Anterior cingulate cortex (tissue), 58 donors: ENCODE measurements at places on chromosomes 13 and 19.

- no peak for DNase-seq
Measured at GRCh38 chr13:20064128-20064527, 96.7 kb downstream of the GJA3 start.

- no peak for DNase-seq
Measured at GRCh38 chr19:45600340-45600885, 1.6 kb downstream of the GPR4 start.

GRCh38 chr13:22461854-22462490 lies 718.8 kb upstream of the SGCG start:
- DNase-seq, result no peak

DNA sequence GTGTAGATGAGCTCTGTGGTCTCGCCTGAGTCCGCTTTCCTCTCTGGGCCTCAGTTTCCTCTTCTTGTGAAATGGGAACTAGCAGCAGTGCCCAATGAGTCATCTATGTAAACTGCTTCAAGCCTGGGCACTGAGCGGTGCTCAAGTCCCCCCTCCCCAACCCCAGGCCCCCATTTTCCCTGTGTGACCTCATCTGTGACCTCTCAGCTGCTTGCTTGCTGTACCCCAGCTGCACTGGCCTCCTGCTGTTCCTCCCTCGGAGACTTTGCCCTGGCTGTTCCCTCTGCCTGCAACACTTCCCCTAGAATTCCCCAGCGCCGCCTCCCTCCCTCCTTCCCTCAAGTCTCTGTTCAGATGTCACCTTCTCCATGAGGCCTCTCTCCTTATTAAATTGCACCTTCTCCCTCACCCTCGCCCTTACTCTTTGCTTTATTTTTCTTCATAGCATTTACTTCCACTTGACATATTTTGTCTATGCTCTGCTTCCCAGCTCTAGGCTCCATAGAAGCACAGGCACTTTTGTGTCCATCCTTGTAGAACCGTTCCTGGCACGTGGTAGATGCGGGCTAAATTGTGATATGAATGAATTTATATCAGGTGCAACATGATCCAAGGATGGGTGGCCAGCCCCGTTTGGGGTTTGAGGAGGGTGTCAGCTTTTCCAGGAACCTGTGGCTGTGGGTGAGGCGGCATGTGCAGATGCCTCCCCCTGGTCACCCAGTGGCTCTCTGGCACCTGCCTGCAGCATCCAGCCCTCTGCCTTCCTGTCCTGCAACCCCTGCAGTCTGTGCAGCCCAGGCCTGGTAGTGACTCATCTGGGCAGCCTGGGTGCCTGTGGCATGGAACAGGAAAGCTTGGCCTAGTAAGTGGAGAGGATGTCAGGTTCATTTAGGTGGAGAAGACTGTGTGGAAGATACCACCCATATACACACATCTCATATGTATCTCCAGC lies 26.3 kb downstream of the SIPA1L3 start:
- no peak for DNase-seq

DNA sequence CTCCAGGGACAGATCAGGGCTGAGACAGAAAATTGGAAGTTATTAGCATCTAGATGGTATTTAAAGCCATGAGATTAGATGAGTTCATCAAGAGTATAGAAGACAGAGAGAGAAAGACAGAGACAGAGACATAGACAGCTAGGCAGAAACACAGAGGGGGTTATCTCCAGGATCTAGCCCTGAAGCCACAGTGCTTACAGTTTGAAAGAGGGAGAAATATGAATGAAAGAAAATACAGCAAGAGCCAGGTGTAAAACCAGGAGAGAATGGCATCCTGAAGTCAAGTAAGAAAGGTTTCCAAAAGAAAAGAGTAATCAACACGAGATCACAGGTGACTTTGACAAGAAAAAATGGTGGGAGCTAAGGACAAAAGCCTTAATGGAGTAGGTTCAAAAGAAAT lies 111.2 kb downstream of the TBC1D4 start:
- no peak for DNase-seq

DNA sequence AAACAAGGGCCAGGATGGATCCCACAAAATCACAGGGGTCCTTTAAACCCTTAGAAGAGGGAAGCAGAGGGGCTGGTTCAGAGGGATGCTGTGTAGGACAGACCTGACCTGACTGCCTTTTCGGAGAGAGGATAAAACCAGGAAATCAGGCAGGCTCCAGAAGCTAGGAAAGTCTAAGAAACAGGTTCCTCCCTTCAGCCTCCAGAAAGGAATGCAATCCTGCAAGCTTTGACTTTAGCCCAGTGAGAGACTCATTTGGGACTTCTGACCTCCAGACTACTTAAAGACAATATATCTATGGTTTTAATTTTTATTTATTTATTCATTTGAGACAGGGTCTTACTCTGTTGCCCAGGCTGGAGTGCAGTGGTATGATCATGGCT lies 5.3 kb downstream of the RAB20 start:
- no peak for DNase-seq

- peak; percentile 11 for DNase-seq
Measured at GRCh38 chr19:29645911-29646310, 19.4 kb upstream of the PLEKHF1 start.

- peak; percentile 64 for DNase-seq
Measured at GRCh38 chr19:4534836-4535658, at the start of gene PLIN5. TSS of gene PLIN5 (minus strand) at chr19:4535224. CDS start at chr19:4534074, 1,150 bp downstream.
